NCI-H2171 treated with DMSO at 0.1 percent for 48 hours (cell line): ENCODE measurements at places on chromosomes 16 and 17.

DNA sequence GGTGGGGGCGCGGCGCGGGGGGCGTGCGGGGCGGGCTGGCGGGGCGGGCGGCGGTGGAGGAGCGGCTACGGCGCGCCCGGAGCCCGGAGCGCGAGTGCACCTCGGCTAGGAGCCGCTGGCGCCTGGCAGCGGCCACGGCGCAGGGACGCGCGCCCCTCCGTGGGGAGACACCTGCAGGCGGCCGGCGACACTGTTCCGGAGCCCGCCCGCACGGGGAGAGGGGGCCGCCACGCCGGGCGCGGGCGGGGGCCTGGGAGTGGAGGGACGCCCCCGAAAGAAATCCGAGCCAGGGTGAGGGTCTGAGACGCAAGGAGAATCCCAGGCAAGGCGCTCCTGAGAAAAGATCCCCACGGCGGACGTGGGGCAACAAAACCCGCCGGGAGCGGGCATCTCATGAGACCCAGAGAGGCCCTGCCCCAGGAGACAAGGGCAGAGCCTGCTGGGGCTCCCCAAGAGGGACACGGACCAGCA lies at the start of gene GSG1L:
TSS of gene GSG1L (minus strand) at position 124 of the 471 bp plus-strand sequence. CDS start 290 bp downstream, outside the sequence.
- DNase-seq, result peak; percentile 28

DNA sequence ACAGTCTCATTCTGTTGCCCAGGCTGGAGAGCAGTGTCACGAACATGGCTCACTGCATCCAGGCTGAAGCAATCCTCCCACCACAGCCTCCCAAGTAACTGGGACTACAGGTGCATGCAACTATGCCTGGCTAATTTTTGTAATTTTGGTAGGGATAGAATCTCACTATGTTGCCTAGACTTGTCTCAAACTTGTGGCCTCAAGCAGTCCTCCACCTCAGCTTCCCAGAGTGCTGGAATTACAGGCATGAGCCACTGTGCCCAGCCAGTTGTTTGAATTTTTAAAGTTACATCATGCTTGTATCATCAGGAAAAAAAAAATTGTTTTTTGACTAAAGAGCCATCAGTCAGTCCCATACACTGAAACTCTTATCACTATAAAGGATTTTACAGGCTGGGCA lies 17.1 kb upstream of the VPS4A start:
- no peak for DNase-seq

DNA sequence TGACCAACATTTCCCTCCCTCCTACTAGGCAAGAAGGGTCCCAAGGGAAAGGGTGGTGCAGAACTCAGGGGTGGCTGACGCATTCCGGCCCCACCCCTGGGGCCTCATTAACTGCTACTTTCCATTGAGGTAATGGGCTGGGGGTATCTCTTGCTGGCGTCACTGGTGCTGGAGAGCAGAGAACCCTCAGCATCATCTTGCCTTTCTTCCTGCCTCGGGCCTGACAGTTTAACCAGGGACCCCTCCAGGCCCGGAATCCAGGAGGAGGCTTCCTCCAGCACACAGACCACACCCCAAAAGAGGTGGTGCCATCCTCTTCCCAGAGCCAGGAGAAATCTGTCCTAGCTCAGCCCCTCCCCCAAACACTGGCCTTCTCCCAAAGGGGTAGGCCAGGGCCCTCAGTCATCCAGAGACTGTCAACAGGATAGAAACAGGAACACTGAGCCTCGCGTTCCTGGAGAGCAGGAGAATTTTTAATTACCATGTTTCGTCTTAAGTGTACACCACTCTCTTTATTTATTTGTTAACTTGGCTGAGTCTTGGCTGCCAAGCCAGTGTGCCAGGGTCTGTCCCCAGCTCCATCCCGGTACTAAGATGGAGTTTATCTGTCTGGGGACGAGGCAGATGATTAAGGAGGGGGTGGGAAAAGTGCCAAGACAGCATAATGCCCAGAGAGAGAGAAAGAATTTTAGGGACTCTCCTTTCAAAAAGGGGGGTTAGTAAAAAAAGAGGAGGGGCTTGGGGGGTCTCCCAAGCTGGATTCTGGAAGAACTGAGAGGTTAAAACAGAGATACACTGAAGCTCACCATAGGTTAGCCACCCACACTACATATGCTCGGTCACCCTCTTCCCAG lies 5.1 kb downstream of the ETV4 start:
- DNase-seq, result no peak

GRCh38 chr17:13601322-13601775 lies 380 bp downstream of the HS3ST3A1 start:
- no peak for DNase-seq

DNA sequence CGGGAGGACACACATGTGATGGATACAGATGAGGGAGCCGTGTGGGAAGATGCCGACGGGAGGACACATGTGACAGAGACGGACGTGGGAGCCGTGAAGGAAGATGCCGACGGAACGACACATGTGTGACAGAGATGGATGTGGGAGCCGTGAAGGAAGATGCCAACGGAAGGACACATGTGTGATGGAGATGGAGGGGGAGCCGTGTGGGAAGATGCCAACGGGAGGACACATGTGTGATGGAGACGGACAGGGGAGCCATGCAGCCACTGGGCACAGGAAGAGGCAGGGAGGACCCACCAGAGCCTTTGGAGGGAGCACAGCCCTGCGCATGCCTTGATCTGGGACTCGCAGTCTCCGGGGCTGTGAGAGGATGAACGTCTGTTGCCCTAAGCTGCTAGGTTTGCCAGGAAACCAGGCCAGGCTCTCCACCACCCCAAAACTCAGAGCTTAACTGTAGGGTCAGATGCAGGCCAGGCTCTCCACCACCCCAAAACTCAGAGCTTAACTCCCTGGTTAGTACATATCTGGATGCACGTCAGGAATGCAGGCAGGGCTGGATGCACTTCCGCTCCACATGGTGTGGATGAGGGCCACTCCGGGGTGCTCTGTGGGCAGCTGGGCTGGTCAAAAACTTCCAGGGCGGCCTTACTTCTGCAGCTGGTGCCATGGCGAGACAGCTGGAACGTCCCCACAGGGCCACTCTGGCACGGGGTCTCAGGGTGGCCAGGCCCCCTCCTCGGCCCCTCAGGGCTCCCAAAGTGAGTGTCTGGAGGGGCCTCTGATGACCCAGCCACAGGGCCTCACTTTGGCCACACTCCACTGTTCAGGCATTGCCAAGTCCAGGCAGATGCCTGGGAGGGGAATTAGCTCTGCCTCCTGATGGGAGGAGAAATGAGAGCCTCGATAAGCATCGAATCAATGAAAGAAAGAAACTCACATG lies 47.7 kb upstream of the ZNF469 start:
- DNase-seq, result no peak
